ENCODE measurements at places on chromosomes 4 and X. TPM values are rescaled to one million over a fixed set of nuclear protein-coding genes. Genes with fewer than 3 reads are reported as not detected.

DNA sequence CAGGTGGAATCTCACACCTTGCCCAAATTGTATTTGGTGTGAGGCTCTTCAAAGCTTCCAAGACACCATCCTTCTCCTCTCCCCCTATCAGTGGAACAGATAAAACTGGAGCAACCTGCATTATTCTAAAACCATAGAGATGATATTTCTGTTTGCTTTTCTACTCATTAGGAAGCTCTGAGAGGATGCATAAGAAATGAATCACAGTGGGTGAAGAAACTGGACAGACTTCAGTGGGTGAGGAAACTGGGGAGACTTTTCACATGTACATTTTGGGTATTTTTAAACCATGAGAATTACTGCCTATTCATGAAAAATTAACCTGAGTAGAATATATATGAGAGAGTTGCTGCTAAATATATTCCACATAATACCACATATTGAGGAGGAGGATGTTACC is 16.4 kb downstream of the HAND2 start:
- no peak for DNase-seq

AMBN gene
- total RNA-seq, result 0.06 TPM

GRCh38 chrX:106300239-106300638 is 132.1 kb downstream of the PWWP3B start:
- DNase-seq, result peak; percentile 44

DNA sequence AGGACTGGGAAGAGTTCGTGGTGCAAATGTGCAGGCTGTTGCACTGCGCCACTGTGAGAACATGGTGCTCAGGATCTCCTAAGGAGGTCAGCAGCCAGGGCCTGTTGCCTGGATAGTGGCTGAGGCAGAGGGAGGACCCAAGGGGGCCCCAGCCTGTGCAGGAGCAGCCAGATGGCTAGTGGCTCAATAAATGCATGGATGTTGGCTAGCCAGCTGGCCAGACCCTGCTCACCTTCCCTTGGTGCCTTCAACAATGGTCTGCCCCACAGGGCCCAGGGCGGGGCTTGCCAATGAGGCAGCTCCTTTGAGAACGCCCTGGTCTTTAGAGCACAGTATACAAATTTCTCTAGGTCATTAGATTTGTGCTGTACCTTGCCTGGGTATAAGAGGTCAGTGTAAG is 67.4 kb downstream of the TNIP2 start:
- no peak for DNase-seq

IGSF1 gene
- 1.4 TPM for total RNA-seq

GRCh38 chrX:153600032-153600373 is 1.1 kb upstream of the CCNQ start:
- DNase-seq, result no peak

GRCh38 chr4:41446391-41446790 is 91.6 kb upstream of the LIMCH1 start:
- no peak for DNase-seq

PPARGC1A gene
- 0.27 TPM for total RNA-seq

GRCh38 chrX:47927212-47927611 is 76.6 kb downstream of the ZNF182 start:
- no peak for DNase-seq

GRCh38 chrX:16114611-16115010 is 8.8 kb upstream of the GRPR start:
- DNase-seq, result peak; percentile 69

MAB21L2 gene
- 2.6 TPM for total RNA-seq

ATP10D gene
- total RNA-seq, result 9.2 TPM

SPATA18 gene
- total RNA-seq, result not detected

- no peak for DNase-seq
Measured at GRCh38 chr4:174047363-174047762, 236.1 kb downstream of the FBXO8 start.

DNA sequence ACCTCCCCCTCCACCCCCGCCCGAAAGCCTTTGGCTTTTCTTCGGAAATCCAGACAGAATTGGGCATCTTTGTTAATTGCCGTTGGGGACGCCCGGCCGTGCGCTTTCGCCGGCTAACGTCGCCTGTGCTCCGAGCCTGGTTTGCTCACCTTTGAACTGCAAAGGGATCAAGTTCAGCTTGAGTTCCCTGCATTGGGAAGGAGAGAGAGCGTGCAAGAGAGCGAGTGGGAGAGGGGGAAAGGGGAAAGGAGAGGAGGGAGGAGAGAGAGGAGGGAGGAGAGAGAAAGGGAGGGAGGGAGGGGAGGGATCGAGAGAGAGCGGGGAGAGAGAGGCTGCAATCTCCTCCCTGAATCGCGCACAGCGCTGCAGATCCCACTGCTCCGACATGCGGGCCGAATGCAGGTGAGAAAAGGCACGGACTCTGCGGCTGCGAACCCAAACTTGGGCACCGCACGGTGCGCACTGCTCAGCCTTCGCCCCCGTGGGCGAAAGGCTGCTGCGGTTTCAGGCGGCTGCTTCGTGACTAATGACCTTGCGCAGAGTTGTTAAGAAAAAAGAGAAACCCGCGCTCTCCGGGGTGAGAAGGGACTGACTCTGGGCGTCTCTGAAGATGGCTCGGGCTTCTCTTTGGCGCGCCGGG is at the start of gene PCDH7:
Gene PCDH7 (plus strand): TSS at position 349 of the 640 bp plus-strand sequence. CDS start 1,054 bp downstream, outside the sequence.
- DNase-seq, result peak; percentile 4

- DNase-seq, result no peak
Measured at GRCh38 chrX:84259868-84260267, 71.9 kb upstream of the RPS6KA6 start.

EPGN gene
- not detected for total RNA-seq

GRCh38 chrX:149938881-149939654 is 777 bp upstream of the EOLA2 start:
- peak; percentile 86 for DNase-seq

GRCh38 chr4:32140636-32141035 is 1420.5 kb downstream of the PCDH7 start:
- peak; percentile 7 for DNase-seq

- DNase-seq, result no peak
Measured at GRCh38 chr4:121397941-121398601, 17.3 kb upstream of the QRFPR start.

DNA sequence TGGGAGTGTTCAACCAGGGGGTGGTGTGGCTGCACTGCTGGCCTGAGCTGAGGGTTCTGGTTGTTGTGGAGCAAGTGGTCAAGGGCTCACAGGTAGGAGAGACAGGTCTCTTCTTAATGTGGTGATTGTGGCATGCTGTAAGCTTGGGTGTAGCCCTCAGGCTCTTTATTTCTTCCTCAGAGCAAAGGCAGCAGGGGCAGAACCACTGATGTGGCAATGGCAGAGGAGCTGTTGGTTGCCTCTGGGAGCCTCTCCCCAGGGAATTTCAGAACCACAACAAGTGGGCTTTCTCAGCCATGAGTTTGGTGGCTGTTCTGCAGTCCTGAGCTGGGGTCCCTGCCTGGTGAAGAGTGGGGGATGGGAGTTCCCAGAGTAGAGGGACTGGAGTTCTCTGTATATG is 1017.2 kb downstream of the SH3BGRL start:
- no peak for DNase-seq

APOOL gene
- 11.1 TPM for total RNA-seq

DKC1 gene
- 109 TPM for total RNA-seq

Data from Daoy (cell line).